ENCODE measurements at places on chromosomes 4 and X.
A peak's percentile ranks its signal among the peaks of the same experiment; 100 is the strongest.

- no peak for DNase-seq
Measured at GRCh38 chrX:77299549-77299948, 147.6 kb upstream of the FGF16 start.

- peak; percentile 50 for DNase-seq
Measured at GRCh38 chr4:10186228-10187214, 69.9 kb upstream of the WDR1 start.

DNA sequence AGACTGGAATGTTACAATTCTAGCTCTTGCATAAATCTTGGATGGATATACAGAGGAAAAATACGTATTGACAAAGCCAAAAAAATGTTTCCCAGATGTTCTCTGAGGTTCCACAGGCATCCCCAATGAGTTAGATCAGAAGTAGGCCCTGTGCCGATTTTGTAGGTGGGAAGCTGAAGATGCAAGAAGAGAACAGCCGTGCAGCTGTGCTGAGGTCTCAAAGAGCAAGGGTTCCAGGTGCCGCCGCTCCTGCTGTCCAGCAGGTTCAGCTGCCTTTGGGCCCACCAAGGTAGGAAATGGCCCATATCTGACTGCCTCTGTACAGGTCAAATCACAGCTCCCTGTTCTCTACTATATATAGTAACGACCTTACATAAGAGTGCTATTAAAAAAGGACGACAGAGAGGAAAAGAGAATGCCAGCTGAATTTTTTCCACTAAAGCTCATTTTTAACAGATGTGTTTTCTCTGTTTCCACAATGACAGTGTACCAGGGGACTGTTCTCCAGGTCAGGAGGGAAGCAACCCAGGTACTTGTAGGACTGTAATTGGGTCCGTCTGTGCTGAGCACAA, 155.6 kb downstream of the CBR4 start:
- peak; percentile 24 for DNase-seq

DNA sequence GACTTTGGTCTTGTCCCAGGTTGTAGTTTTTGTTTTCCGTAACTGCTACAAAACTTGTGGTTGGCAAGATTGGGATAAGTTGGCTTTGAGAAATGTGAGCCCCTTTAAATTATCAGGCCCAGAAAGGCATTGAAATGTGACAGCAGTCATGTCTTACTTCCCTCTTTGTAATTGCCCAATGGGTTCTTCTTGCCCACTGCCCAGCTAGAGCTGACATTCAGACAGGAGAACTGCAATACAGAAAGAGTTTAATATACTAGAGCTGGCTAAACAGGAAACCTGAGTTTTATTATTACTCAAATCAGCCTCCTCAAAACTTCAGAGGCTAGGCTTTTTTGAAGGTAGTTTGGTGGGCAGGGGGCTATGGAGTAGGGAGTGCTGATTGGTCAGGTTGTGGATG, 288.3 kb downstream of the ZNF674 start:
- peak; percentile 25 for DNase-seq

DNA sequence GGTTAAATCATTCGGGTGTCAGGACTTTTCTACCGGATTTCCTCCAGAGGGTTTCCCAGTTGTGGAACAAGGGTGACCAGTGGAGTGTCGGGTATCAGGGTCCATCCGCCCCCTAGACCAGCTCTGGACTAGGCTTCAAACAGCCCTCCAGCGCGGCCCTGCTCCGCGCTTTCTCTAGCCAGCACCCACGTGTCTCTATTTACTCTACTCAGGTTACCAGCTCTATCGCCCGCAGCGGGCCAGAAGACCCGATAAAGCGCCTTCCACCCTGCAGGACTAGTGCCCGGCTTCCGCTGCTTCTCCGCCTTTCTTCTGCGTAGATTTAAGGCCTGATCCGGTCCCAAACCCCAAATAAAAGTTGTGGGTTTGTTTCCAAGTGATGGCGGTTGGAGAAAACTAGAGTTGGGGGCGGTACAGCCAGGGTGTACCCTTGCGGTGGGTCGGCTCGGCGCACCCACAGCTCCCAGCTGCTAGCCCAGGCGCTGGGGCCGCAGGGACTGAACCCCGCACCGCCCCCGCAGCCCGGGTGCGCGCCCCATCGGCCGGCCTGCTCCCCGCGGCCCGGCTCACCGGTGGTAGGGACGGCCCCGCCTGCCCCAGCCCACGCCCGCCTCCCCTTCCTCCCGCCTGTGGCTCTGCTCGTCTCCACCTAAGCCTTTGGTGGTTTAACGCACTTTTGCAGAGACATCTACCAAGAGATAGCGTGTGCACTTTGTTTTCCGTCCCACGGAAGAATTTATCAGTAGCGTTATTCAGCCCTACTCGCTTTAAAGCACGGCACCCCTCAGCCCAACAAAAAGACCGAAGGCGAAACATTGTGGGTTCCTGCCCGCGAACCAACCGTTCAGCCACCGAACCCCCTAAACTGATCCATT, 2.1 kb downstream of the LEF1 start:
- DNase-seq: no peak

- DNase-seq: no peak
Measured at GRCh38 chr4:48470137-48470536, 13.0 kb upstream of the SLC10A4 start.

DNA sequence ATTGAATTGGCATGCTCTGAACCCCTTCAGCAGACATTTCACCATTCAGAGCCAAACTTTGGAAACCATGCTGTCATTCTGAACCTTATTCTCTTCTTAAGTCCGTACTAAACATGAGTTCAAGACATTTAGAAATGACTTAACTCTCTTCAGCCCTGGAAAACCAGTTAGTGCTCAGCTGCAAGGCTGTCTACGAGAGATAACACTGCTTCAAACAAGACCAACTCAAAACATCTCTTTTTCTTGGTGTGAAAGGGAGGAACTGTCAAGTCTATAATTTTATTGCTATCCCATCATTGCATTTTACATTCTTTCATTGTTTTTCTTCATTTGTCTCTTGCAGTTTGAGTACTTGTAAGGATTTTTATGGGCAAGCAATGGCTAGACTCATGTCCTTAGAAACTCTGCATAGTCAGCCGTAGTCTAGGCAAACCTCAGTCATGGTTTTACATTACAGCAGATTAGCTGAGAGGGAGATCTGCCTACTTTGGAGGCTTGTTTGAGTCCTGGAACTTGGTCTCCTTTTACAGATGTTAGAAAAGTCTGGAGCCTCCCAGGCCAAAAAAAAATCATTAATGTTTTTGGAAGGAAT, 120.6 kb upstream of the JADE1 start:
- no peak for DNase-seq

GRCh38 chr4:154349829-154350228, 141.8 kb downstream of the DCHS2 start:
- DNase-seq: no peak

- DNase-seq: no peak
Measured at GRCh38 chr4:187798385-187798784, 197.2 kb upstream of the ZFP42 start.

DNA sequence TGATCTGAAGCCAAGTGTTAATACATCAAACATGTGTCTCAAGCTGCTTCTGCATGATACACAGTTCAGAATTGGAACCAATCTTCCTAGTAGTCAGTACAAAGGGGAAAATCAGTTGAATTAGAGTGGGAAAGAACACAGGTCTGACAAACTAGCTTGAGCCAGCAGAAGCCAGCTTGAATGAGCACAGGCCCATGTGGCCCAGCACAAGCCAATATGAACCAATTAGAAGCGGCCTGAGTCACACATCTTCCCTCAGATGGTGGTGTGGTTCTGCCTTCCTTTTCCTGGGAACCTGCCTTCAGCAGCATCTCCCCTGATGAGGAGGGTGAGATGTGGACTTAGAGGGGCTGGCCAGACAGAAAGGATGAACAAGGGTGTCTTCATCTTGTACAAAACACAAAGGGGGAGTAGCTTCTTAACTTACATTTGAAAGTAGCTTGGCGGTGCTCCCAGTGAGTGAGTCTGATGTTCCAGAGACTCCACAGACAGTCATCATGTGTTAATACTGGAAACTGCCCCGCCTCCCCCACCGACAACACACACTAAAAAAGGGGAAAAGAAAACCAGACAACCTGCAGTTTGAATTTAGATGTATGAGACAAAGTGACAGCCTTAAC, 72.0 kb downstream of the FRMPD4 start:
- DNase-seq: no peak

DNA sequence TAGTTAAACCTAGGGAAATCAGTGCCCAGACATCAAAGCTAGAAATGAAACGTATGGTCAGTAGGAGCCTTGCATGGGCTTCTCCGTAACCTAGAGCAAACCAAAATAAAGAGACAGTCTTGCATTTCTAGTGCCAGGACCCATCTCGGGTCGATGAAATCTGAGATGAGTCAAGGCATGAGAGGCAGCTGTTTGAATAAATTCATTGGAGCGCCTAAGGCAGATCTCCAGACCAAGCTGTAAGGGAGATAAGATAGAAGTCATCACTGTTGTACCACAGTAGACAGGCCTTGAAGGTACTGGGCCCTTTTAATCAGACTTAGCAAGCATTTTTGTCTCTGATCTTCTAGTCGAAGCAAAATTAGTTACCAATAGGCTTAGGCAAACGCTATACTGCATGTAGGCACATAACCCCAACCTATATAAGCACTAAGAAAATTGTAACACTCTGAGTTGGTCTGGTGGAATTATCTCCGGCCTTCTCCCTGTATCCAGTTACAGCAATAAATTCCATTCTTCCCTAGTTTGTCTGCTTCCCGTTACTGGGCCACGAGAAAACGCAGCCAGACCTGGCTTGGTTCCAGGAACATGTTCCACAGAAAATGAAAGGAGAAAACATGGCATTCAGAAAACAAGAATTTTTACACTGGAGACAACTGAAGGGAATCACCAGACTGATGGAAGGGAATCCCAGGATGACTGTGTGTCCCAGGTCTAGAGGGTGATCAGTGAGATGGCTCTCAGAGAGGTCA, 21.1 kb upstream of the PAPSS1 start:
- no peak for DNase-seq

DNA sequence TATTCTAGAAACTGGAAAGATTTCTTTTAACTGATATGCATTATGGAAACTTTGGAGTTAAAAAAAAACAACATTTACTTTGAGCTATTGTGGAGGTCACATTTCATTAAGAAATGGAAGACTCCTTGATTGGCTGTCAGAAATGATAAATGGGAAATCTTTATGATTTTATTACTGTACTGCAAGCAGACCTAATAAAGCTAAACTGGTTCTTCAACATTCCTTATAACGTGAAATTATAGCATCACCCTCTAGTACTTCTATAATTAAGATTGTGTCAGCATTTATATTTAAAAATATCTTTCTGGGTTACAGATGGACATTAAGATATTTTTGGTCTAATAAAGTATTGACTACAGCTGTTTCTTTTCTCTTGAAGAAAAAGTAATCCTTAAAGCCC, 213.8 kb upstream of the PACRGL start:
- DNase-seq: no peak

DNA sequence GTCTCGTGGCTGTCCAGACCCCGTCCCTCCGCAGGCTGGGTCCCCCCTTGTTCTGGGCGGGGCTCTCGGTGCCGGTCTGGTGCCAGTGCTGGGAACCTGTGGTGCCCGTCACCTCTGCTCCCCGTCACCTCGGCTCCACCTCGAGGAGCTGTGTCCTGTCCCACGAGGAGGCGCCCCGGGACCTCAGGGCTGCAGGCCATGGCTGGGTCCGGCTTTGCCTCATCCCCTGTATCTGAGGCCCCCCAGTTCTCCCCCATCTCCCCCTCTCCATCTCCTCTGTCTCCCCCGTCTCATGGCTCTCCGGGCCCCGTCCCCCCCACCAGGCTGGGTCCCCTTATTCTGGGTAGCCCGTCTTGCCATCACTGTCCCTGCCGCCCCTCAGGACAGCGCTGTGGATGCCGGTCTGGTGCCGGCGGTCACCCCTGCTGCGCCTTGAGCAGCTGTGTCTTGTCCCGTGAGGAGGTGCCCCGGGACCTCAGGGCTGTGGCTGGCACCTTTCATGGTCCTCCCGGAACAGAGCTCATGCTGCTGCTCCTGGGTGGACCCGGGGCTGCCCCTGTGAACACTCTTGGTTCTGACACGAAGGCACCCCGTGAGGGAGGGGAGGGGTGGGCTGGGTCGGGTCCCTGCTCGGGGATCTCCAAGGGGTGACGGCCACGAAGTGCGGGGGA, 13.4 kb upstream of the GTPBP6 start:
- DNase-seq: no peak

All from suppressor macrophage (primary cell).